Lower lobe of right lung (tissue), 2 donors: ENCODE measurements at places on chromosomes 1 and 21.

DNA sequence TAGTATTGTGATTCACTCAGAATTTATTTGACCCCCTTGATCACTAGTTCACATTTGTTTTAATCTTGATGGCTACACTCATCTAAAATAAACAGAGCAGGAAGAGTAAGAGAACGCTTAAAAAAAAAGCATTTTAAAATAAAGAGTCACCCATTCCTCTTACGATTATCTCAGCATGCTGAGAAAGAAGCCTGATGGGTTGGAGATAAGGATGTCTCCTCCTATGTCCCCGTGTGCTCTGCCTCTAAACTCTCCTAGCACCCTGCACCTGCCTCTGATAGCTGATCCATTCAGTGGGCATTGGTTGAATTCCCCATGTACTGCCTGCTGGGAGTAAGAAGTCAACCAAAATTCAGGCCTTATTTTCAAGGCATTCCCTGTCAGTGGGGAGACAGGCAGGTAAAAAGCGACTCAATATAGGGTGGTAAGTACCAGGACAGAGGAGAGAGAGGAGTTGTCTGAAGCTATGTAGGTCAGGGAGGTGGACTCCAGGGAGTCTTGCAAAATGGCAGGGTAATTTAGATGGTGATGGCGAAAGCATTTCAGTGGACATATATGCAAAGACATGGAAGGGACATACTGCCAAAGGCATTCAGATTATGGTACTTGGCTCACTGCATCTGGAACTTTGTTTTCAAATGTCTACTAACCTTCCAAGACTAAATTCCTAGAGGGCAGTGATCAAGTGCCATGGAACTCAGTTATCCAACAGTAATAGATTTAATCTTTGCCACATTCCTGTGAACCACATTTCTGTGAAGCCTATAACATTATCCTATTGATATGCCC is 18.4 kb downstream of the ELAVL4 start:
- no peak for DNase-seq

DNA sequence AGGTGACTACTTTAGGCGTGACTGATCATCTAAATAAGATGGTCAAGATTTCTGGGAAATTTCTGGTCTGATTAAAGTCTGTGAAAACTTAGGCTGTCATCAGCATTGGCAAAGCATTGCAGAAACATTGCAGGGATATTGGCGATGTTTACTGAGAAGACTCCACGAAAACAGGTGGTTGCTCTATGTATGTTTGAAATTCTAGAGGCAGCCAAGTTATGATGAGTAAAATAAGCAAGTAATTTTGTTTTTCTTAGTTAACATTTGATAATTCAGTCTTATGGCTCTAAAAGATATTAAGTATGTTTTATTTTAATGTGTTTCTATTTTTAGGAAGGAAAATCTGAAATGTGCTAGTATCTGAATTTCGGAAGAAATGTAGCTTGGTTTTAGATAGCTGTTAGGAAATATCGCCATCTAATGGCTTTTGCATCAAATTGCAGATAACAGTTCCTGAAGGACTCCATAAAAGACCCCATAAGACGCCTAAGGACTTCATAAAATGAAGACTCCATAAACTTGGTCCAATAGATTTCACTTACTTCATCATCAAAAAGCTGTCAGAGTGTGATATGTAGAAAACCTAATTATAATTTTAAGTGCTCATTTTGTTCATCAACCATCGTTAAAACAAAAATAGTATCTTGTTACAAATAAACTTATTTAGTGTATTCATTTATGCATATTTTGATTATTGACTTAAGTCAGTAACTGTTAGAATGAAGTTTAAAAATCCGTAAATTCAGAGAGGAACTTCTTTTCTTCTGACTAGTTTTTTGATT is 344.6 kb downstream of the RYR2 start:
- no peak for DNase-seq

DNA sequence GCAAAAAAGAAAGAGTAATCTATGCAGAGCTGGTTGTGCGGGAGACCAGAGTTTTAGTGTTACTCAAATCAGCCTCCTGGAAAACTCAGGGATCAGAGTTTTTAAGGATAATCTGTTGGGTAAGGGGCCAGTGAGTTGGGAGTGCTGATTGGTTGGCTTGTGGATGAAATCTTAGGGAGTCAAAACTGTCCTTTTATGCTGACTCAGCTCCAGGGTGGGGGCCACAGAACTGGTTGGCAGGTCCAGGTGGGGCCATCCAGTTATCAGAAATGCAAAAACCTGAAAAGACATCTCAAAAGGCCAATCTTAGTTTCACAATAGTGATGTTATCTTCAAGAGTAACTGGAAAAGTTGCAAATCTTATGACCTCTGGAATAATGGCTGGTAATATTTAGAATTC is 3.3 kb downstream of the EXTL2 start:
- no peak for DNase-seq

- DNase-seq = no peak
Observed at GRCh38 chr1:230246551-230246950, 179.5 kb downstream of the GALNT2 start.

GRCh38 chr1:232684371-232685105 is 54.6 kb upstream of the SIPA1L2 start:
- no peak for DNase-seq

DNA sequence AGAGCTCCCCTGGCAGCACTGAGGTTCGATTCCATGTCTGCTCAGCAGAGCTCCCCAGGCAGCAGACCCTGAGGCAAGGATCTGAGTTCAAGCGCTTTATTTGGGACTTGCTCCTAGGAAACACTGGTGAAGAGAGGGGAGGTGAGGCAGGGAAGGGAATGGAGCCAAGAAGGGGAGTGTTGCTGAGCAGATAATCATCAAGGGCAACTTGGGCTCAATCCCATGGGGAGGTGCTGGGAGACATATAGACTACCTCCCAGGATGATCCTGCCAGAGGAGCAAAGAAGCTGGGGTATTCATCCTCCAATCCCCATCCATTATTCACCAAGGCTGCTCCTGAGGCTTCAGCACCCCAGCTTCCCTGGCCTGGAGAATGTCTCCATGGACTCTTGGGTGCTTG is 47.0 kb downstream of the GRIK3 start:
- no peak for DNase-seq

DNA sequence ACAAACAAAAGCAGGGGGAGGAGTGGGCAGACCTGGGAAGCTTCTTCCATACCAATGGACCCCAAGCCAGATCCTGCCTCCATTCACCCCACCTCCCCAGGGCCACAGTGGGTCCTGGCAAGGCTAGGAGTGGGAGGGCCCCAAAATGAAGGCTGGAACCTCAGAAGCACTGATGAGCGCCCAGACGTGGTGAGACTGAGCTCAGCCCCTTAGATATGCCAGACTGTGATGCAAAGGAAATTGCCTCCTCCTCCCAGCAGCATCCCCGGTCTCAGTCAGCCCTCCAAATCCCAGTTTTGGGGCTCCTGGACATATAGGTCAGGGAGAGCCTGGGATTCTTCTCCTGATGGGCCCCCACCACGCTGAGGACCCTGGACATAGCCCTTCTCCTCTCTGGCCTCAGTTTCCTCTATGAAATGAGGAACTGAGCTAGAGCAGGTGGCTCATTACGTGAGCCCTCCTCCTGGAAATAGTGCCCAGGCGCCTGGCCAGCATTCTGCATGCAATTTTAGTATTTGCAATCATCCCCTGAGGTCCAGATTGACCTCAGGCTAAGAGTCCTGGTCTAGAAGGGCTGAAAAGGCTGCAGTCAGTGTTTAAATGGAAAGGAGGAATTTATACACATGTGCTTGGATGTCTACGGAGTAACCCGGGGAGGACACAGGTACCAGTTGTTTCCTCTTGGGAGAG is 33.5 kb downstream of the RHBG start:
- no peak for DNase-seq

DNA sequence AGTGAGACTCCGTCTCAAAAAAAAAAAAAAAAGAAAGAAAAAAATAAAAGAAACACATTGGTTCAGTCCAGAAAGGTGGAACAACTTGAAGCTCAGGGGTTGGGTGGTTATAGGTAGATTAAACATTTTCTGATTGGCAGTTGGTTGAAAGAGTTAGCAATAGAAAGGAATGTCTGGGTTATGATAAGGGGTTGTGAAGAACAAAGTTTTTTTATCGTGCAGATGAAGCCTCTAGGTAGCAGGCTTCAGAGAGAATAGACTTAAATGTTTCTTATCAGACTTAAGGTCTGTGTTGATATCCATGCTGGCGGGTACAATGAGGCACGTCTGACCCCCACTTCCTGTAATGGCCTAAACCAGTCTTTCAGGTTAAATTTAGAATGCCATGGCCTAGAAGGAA is 45.0 kb upstream of the PDE9A start:
- DNase-seq = no peak

GRCh38 chr1:238485912-238486209 is 595.1 kb upstream of the ZP4 start:
- DNase-seq = no peak

GRCh38 chr1:223304931-223305330 is 59.0 kb downstream of the SUSD4 start:
- DNase-seq = no peak

DNA sequence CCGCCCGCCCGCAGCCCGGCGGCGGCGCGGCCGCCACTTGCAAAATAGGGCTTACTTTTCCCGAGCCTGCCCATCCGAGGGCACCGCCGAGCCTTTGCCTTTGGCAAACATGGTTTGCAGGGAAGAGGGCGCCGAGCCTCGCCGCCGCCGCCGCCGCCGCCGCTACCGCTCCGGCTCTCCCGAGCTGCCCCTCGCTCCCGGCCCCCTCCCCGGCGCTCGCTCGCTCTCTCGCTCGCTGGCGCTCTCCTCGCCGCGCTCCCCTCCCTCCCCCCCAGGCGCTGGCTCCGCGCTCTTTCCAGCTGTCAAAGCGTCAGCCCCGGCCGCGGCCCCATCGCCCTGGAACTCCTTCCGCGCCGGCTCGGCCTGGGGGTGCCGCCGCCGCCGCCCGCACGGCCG is 298 bp downstream of the SSBP3 start:
- DNase-seq = no peak

DNA sequence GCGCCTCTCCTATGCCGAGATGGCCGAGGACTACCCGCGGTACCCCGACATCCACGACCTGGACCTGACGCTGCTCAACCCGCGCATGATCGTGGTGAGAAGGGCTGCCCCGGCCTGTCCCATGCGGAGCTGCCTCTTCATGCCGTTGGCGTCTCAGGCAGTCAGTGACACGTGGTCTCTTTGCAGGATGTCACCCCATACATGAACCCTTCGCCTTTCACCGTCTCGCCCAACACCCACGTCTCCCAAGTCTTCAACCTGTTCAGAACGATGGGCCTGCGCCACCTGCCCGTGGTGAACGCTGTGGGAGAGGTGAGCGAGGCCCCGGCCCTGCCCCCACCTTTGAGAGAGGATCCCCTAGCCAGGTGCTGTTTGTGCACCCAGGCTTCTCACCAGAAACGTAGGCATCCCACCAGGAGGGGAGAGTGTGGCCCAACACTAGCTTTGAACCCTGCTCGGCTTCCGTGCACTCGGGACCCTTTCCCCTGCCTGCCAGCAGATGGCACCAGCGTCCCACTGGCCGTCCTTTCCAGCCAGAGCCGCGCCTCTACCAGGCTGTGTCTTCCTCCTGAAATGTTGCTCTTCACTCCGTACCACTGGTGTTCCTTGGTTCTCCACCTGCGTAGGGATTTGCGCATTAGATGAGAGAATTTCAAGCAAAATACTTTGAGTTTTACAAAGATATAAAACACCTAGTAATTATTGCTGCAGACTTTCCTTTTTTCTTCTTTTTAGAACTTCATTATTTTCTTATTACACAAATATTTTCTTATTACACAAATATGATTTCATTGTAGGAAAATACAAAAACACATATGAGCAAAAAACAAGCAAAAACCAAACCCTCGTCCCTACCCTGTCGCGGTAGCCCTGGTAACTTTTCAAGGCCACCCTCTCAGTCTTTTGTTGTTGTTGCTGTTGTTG is 9.0 kb downstream of the NPPA start:
- DNase-seq = peak; percentile 84

- no peak for DNase-seq
Observed at GRCh38 chr1:160168016-160168415, 16.6 kb downstream of the ATP1A4 start.

DNA sequence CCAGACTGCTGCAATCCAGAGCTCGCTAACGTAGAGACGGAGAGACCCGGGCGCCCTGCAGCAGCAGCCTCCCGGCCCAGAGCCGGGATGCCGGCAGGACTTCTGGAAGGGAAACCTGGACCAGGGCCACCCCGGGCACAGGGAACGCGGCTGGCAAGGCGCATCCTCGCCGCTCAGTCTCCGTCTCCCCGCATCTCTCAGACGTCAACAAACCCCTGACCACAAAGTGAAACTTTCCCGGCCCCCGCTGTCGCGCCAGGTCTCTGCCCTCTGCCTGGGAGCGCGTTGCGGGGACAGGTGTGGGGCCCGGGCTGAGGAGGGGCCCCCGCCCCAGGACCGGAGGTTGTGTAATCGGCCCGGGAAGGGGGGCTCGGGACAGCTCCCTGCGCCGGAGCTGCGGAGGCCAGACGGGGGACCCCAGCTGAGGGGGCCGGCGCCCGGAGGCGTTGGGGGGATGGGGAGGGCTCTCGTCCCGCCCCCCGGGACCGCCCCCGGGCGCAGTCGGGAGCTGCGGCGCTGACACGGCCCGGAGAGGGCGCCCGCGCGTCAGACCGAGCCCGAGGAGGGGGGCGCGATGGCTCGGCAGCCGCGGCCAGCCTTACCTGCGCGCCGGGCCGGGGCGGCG is 116.6 kb upstream of the HIVEP3 start:
- peak; percentile 66 for DNase-seq

- DNase-seq = peak; percentile 76
Observed at GRCh38 chr1:34597877-34598514, 156.9 kb upstream of the GJB5 start.

- DNase-seq = no peak
Observed at GRCh38 chr1:230072296-230072695, 5.3 kb downstream of the GALNT2 start.

- DNase-seq = peak; percentile 66
Observed at GRCh38 chr1:15417059-15417934, 7.6 kb downstream of the EFHD2 start.

GRCh38 chr1:71783071-71783470 is 499.3 kb downstream of the NEGR1 start:
- no peak for DNase-seq

DNA sequence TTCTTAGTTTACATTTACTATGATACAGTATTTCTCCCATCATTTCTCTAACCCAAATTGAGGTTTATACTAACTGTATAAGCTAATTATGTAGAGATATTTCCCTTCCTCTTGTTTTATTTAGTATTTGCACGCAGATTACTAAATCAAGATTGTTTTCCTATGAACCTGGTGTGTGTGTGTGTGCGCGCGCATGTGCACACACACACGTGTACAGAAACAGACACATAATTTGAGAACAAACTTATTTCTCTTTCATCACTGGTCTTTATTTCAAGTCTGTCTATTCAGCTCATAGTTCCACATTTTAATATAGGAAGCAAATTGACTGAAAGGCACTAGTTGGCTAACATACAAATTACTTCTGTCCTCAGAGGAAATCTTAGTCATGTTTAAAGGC is 19.7 kb upstream of the COL24A1 start:
- no peak for DNase-seq

GRCh38 chr1:64623750-64624191 is 121.1 kb upstream of the RAVER2 start:
- no peak for DNase-seq
